Activated CD4-positive, alpha-beta T cell treated with anti-CD3 and anti-CD28 coated beads, Interleukin-2, amount 50 U/mL, for 1 hour (primary cell): ENCODE measurements at places on chromosomes 7 and 10.

- no peak for DNase-seq
These were observed 34.5 kb upstream of the SKAP2 start for GRCh38 chr7:26898891-26899290.

GRCh38 chr7:76146374-76146773 lies 55.3 kb upstream of the SRRM3 start:
- no peak for DNase-seq

GRCh38 chr10:126242397-126243260 lies 145.6 kb downstream of the ADAM12 start:
- no peak for DNase-seq

GRCh38 chr7:2116989-2117591 lies 115.7 kb downstream of the MAD1L1 start:
- DNase-seq = no peak

- DNase-seq = no peak
These were observed 224.9 kb upstream of the NFE2L3 start for GRCh38 chr7:25926891-25927625.

DNA sequence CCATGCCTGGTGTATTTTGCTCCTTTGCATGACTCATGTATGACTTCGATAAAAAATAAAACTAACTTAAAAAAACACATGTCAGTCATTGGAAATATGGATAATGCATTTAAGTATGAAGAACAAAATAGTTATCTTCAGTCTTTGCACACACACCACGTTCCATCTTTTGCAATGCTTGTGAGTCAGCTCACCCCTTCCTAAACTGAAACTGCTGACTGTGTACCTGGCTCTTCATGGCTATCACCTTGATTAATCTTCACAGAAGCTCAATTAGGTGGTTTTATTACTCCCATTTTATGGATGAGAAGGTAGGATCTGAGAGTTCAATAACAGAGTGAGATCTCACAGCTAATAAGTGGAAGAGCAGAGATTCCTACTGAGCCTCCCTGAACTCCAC lies 79.5 kb downstream of the CARD11 start:
- no peak for DNase-seq

DNA sequence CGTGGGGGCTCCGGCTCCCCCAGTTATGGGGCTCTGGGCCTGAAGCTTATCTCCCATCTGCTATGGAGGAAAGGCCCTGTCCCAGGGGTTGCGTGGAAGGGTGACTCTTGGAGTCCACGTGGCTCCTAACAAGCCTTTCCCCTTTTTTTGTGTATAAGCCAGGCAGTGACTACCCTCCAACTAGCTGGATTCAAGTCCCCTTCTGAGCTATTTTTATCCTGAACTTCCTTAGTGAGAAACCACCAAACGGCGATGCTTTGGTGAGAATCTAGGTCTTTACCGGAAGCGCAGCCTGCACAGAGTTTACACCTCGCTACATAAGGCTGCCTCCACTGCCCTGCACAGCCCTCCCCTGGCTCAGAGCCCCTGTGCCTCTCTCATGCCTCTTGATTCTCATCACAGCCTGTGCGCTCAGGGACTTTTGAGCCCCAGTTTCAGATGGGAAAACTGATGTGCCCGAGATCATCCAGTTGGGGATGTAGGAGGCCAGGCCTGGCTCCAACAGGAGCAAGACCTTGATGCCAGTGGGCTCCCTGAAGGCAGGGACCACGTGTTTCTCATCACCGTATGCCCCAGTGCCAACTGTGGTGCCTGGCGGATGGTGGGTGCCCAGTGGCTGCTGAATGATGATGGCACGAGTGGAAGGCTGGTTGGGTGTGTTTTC lies 102.3 kb upstream of the PPIF start:
- DNase-seq = no peak

DNA sequence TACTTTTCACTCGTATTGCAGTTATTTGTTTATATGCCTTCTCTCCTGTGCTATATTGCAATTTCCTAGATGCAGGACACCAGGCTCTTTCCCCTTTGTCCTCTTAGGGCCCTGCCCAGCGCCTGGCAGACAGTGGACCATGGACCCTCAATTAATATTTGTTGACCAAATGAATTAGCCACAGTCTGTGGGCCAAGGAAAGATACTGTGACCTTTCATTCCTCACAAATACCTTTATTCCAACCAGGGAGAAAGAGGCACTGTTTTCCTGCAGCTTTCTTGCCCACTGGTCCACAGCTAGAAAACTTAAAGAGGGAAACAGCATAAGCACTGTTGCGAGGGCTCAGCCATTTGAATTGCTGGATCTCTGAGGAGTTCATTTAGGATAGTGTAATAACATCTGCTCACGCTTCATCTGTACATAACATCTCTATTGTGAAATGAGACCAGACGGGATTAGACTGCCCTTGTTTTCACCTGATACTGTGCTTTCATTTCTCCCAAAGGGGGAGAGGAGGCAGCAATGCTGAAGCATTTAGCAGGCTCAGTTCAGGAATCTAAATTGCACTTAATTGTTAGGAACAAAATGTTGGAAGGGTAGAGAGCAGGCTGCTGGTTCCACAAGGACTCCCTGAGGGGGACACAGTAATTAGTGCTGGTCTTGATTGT lies 46.7 kb downstream of the TNS3 start:
- no peak for DNase-seq

DNA sequence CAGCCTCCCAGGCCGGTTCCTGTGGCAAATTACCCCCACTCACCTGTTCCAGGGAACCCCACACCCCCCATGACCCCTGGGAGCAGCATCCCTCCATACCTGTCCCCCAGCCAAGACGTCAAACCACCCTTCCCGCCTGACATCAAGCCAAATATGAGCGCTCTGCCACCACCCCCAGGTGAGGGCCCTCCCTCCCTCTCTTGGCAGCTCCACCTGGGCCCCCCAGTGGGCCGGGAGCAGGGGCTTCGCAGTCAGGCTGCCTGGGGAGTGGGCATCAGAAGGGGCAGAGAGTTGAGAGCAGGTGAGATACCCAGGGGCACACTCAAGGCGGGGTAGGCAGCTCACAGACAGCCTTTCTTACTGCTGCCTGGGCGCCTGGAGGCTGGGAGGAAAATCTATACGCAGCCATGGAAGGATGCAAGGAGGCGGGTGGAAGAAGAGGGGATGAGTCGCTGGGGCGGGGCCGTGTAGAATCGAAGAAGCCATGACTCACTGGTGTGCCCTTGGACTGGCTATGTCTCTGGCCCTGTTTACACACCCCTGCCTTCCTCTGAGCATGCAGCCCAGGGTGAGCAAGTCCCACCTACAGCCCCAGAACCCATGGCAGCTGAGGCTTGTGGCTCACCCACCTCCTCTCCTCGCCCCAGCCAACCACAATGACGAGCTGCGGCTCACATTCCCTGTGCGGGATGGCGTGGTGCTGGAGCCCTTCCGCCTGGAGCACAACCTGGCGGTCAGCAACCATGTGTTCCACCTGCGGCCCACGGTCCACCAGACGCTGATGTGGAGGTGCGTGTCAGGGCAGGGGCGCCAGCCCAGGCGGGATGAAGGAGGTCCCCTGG lies 48.6 kb upstream of the PPIF start:
- DNase-seq = no peak

DNA sequence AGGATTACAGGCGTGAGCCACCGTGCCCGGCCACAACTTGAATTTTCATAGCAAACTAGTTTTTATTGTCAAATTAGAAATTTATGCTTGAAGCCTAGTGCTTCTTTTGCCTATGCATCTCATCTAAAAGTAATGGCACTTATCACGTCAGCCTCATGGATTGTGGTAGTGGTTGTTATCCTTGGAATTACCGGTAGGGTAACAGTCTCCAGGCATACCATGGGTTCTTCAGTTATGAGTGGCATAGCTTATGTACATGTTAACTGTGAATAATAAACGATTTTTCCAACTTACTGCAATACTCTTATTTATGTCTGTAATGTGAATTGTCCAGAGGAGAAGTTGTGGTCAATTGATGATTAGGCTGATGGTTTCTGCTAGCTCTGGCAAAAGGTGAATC lies 63.1 kb downstream of the BMPR1A start:
- no peak for DNase-seq

DNA sequence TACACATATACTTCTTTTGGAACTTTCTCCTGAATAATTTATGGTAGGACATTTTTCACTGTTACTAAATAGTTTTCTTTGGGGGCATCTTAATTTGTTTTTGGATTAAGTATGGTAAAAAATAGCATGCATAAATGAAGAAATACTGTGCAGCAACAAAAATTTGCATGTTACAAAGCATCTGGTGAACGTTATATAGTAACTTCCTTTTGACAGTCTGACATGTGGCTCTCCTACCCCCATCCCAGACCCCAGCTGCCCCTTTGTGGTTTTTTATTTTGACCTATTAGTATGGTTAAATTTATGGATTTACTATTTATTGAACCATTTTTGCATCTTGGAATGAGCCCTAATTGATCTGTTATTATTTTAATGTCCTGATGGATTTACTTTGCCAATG lies 9.9 kb downstream of the TASOR2 start:
- no peak for DNase-seq

DNA sequence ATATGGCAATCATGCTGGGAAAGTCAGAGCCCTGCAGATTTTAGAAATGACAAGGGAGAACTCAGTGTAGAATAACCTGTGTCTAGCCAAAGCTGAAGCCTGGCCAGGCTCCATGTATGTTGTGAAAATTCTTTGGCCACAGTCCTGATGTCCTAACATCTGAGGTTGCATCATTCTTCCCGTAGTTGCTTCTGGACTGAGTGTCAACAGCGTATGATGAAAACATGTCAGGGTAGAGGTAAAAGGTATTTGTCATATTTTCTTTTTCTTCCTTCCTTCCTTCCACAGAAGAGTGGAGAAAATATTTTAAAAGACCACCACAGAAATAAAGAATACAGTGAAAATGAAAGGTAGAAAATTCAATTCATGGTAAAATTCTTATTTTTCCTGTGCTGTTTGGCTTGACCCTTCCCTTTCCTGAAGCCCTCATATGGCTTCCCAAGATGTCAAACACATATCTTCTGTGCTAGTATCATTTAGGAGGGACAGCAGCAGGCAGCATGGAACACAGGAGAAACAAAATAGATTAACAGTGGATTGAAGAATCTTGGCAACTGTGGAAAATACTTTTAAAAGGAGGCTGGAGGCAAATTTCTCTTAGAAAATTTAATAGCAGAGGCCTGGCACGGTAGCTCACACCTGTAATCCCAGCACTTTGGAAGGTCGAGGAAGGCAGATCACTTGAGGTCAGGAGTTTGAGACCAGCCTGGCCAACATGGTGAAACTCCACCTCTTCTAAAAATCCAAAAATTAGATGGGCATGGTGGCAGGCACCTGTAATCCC lies 18.9 kb upstream of the NRBF2 start:
- DNase-seq = no peak
